ENCODE measurements at places on chromosomes 5 and 9.

- no peak for DNase-seq
Observed at GRCh38 chr9:129487658-129488483, 133.0 kb downstream of the C9orf50 start.

DNA sequence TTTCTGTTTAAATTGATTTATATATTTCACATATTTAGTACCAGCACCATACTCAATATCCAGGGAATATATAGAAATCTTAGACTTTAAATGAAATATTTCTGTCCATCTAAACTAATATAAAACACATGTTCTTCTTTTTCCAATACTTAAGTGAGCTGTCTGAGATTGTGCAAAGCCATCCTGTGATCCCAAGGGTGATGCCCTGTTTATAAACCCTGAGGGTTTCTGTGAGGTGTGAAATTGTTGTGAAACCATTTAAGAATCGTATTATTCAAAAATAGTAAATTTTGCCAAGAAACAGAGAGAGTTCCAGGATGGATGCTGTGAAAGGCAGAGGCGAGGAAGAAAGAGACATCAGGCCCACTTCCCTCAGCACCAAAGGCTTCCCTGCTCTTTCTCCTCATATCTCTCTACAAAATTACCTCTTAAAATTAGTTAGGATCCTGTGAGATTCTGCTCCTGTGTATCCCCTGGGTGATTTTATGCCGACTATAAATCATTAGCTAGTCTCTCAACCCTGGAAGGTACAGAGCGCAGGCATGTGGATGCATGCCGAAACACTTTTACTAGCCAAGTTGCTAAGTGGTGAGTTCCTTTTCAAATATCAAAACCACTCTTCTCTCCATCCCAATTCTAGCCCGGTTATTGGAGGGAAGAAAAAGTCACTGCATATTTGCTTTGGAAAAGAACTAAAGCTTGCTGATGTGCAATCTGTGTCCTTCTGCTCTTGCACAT lies 183.0 kb downstream of the GLIS3 start:
- DNase-seq = no peak

DNA sequence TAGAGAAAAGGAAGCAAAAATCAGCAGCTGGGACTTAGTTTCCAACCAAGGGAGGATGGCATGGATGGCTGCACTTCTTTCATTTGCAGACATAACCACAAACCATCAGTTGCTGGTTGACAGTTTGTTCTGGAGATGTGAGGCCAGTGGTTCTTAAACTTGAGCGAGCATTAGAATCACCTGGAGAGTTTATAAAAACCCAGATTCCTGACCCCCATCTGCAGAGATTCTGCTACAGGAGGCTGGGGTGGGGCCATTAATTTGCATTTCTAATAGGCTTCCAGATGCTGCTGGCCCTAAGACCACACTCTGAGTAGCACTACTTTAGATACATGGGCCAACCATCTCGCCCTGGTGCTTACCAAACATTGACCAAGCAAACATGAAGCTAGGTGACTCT lies 60.8 kb downstream of the MARCHF3 start:
- no peak for DNase-seq

GRCh38 chr9:21096172-21096900 lies 18.6 kb upstream of the IFNB1 start:
- no peak for DNase-seq

DNA sequence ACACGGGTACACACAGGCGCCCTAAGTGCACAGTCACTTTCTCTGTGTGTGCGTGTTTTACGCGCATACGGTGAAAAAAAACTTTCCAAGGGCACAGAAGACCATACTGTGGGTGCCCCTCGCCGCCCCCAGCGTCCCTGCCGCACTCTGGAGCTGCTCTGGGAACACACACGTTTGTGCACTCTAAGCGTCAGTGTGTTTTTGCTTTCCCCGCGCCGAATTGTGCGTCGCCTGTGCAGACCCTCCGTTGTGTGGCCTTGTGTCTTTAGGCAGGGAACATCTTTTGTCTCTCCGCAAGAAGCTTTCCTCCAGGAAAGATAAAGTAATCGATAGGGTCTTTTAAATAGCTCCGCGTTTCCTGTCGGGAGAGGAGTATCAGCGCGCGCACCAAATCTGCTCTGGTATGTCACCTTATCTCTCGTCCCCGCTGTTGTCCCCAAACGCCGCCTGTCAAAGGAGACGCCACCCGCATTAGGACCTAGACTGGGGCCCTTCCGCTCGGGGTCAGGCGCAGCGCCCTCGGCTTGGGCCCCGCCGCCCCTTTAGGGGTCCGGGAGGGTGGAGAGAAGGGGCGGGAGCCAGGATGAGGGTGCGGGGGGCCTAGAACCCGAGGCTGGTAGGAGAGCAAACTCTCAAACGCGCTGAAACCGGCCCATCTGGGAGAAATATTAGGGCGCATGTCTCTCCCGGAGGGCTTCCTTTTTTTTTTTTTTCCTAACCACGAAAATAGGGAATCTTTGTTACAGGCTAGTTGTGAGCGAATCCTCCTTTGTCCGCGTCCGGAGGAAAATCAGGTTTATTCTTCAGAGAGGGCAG lies 10.5 kb upstream of the NKX2-5 start:
- no peak for DNase-seq

DNA sequence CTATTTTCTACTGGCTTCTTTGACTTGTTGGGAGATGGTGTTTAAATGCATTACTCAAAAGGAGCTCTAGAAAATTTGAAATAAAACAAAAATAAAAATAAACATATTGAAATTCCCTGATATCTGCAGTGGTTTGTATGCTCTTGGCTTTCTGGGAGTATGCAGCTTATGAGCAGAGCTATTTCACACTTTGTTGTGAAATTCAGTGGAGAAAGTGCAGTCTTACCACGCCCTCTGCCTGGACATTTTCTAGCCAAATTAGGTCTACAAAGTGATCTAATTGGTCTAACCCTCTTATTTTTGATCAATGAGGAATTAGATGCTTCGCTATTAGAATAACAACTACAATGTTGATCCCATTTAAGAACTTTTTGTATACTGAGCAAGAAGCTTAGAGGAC lies 66.8 kb downstream of the INSYN2B start:
- DNase-seq = no peak

GRCh38 chr5:178231539-178232123 lies 971 bp downstream of the PHYKPL start:
- no peak for DNase-seq

DNA sequence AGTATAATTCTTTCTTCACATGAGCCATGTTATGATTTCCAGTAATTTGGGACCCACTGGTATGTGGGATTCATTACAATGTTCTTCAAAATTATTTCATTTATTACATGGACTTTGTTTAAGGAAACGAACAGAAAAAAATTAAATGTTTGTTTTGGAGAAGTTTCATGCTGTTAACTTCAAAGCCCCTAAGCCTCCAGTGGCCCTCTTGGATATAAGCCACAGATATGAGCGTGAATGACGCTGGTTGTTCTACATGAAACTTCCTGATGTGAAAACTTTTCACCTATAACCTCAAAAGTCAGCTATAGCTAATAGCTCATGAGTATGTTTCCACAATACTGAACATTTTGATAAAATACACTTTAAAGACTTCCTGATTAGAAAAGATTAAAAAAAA lies 334.2 kb downstream of the PDE4D start:
- no peak for DNase-seq

- DNase-seq = no peak
Observed at GRCh38 chr5:173231381-173231766, 3.6 kb downstream of the NKX2-5 start.

DNA sequence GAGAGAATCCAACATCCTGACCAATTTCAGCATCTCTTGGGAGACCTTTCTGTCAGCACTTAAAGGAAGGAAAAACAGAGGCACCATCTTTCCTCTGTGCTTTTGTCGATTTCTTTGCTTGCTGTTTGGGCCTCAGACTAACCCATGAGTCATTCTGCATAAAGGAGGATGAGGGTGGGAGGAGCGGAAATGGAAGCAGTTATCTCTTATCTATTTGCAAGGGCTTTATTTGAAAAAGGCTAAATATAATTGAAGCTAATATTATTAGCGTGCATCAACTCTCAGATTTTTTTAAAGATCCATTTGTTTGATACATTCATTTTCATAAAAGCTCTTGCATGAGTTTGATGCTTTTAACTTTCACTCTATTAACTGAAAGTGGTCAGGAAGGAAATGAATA lies 72.9 kb downstream of the ZNF622 start:
- DNase-seq = no peak

GRCh38 chr5:55104036-55104772 lies 1.8 kb downstream of the GZMA start:
- no peak for DNase-seq

DNA sequence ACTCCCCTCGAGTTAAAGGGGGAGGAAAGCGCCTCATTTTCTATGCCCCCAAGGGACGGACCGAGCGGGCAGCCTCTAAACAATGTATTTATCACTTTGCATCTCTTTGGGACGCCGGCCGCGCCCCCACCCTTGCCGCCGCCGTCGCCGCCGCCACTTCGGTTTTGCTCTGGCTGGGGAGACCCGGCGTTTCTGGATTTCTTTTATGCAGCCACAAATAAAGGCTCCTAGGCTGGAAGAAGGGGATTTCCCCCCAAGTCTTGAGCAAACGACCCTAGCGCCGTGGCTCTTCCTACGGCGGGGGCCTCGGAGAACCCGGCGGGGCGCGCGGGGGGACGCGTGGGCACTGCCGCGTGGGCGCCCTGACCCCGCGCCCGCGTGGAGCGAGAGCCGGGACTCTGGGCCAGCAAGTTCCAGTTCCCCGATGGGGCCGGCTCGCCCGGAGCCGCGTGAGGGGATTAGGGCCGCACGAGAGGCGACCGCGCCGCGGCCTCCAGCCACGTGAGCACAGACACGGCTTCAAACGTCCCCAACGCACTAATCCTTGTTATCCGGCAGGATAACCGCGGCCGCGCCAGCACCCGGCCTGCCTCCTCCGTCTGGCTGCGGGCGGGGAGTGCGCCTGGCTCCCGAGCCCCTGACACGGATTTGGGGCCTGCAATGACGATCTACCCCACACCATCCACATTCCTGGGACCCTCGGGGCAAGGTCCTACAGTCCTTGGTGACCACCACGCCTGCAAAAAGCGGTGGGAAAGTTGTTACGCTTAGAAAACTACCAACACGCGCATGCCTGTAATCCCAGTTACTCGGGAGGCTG lies 7.9 kb upstream of the NEUROG1 start:
- no peak for DNase-seq

DNA sequence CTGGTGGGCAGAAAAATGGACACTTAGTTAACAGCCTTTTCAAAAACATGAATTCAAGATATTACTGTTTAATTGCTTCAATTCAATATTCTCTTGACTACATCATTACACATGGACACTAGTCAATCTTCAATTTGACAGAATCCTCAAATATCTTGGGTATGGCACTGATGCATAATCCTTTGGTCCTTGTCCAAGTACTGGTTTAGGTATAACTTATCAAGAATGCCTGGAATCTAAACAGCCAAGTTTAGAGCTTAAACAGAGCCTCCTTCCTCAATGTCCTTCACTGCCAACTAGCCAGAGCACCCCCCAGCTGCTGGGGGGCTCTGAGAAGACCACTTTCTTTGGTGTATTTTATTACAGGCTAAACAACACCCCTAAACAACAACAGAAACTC lies 61.6 kb upstream of the ERCC6L2 start:
- no peak for DNase-seq

- no peak for DNase-seq
Observed at GRCh38 chr9:127568971-127569885, 42.8 kb upstream of the STXBP1 start.

- DNase-seq = no peak
Observed at GRCh38 chr9:37410969-37411785, 11.3 kb upstream of the GRHPR start.

GRCh38 chr5:53381-54174 lies 38.4 kb upstream of the PLEKHG4B start:
- DNase-seq = no peak

- DNase-seq = no peak
Observed at GRCh38 chr5:147407094-147407681, 102.7 kb downstream of the DPYSL3 start.

GRCh38 chr5:107381189-107381856 lies 289.4 kb downstream of the EFNA5 start:
- DNase-seq = no peak

DNA sequence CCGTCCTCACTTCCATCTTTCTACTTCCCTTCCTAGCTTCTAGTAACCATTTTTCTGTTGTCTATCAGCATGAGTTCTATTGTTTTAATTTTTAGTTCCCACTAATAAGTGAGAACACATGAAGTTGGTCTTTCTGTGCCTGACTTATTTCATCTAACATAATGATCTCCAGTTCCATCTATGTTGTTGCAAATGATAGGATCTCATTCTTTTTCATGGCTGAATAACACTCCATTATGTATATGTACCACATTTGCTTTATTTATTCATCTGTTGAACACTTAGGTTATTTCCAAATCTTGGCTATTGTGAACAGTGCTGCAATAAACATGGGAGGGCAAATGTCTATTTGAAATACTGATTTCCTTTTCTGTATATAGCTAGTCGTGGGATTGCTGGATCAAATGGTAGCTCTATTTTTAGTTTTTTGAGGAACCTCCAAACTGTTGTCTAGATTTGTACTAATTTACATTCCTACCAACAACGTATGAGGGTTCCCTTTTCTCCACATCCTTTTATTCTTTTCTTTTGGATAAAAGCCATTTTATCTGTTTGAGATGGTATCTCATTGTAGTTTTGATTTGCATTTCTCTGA lies 50.3 kb downstream of the NSD1 start:
- no peak for DNase-seq

- DNase-seq = no peak
Observed at GRCh38 chr5:125710745-125711144, 712.5 kb upstream of the GRAMD2B start.

DNA sequence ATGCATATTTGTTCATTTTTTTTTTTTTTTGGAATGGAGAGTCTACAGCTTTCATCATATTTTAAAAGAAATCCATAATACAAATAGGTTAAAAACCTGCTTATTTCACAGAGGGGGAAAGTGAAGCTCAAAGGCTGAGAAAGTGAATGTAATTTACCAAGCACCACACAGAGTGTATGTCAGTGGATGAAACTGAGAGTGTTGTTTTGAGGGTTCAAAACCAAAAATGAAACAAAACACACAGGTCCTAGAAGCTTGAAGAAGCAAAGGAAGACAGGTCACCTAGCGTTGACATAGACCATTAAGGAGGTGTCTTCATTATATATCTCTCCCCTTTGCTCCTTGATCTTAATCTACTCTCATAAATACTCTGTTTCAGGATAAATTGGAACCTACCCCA lies 7.5 kb downstream of the NMUR2 start:
- DNase-seq = no peak

GRCh38 chr5:163399923-163400322 lies 37.5 kb upstream of the CCNG1 start:
- DNase-seq = no peak

DNA sequence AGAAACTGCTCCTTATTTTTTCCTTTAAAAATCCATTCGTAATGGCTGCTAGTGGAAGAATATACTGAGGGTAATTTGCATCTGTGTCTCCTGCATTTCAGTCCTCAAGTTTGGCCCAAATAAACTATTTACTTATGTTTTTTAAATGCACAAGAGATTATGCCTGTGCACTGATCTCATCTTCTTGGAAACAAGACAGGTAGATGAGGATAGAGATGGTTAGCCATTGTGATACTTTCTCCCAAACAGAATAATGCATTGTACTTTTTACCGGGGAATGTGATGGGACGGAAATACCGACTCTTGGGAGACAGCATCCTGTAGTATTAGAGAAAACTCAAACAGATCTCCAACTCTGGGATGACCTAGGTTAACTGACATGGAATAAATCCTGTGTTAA lies 72.5 kb upstream of the DAB2 start:
- DNase-seq = no peak

GRCh38 chr9:110797611-110798010 lies 129.0 kb downstream of the MUSK start:
- DNase-seq = no peak

GRCh38 chr5:12901696-12902095 lies 997.5 kb upstream of the CTNND2 start:
- no peak for DNase-seq

All from SK-N-MC (cell line).